Esophagus squamous epithelium (tissue), 5 donors: ENCODE measurements at places on chromosomes 12 and 14. TPM values are rescaled to one million over a fixed set of nuclear protein-coding genes. Genes with fewer than 3 reads are reported as not detected.

Gene SENP1
- total RNA-seq = 15.2 TPM

Gene DTX3
- 16.6 TPM for total RNA-seq

Gene ACSM4
- not detected for total RNA-seq

Gene GYS2
- 3.7 TPM for total RNA-seq

Gene SLC10A1
- total RNA-seq = not detected

Gene AMHR2
- not detected for total RNA-seq
